ENCODE measurements at places on chromosomes 1 and 21.
A peak's percentile ranks its signal among the peaks of the same experiment; 100 is the strongest.

DNA sequence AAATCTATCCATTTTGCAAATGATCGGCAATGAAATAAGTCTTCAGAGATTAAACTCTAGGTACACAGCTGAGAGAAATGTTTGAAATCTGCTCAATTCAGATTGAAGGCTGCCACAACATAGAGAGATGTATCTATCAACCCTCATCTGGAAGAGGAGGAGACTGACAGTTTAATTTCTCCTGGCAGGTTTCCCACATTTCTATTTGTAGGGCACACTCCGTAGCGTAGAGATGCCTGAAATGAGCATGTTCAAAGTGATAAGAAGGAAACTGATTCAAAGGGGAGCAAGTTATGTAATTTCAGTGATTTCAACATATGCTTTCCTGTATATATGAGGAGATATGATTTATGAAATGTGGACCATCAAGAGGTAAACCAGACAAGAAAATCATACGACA, 44.1 kb downstream of the NIBAN1 start:
- no peak for DNase-seq

DNA sequence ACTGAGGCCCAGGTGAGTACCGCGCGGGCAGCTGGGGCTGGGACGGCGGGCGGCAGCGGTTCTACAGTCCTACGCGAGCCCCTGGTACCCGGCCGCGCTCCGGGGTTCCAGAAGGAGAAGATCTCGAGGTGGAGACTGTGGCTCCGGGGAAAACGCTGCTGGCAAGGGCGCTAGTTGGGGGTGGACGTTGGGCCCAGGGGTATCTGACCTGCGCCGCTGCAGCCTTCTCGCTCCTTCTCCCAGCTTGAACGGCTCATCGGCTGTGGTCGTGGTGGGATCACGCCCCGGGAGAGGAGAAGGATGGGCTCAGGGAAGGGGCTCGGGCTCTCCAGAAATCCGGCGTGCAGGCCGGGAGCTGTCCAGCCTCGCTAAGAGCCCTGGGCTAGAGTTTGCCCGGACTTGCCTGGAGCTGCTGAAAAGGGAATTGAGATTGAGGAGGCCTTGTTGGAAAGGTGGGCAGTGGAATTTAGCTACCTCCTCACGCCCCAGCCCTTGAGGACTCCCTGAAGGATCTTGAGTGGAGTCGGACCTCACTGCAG, 1.1 kb upstream of the POU3F1 start:
- DNase-seq, result no peak

- DNase-seq, result no peak
Measured at GRCh38 chr21:15682186-15682895, 47.4 kb upstream of the USP25 start.

GRCh38 chr1:938088-938683, 14.5 kb downstream of the SAMD11 start:
- no peak for DNase-seq

DNA sequence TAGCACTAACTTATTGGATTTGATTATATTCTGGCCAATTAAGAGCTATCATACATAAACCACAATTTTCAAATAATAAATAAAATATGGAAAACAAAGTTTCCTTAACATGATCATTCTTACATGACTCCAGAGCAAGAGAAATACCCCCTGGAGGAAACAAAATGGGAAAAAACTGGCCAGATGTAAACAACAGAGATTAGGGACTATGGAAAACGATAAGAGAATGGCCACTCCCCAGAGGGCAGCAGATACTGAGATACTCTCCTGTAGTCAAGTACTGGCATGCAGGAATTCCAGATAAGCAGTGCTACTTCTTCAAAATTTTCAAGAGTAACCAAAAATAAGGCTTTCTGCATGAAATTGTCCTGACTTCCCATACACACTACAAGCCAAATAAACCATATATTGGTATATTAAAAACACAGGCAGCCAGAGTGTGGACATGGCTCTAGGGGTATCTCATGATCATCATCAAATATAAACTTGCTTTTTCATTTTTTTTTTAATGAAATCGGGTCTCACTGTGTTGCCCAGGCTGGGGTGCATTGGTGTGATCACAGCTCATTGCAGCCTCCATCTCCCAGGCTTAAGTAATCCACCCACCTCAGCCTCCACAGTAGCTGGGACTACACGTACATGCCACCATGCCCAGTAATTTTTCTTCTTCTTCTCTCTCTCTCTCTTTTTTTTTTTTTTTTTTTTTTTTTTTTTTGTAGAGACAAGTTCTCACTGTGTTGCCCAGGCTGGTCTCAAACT, 118.5 kb downstream of the EIF4G3 start:
- no peak for DNase-seq

DNA sequence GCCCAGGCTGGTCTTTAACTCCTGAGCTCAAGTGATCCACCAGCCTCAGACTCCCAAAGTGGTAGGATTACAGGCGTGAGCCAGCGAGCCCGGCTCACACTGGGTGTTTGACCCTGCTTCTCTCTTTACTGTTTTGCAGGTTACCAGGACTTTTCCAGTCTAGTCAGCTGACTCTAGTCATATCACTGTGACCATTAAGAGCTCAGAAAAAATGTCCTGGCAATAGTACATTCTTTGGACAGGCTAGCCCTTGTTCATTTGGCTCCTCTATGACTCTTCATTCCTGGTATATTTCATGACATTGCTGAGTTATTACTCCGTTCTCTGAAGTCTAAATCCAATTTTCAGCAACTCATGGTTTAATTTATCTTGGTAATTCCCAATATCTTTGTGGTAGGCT, 8.0 kb upstream of the CA6 start:
- no peak for DNase-seq

DNA sequence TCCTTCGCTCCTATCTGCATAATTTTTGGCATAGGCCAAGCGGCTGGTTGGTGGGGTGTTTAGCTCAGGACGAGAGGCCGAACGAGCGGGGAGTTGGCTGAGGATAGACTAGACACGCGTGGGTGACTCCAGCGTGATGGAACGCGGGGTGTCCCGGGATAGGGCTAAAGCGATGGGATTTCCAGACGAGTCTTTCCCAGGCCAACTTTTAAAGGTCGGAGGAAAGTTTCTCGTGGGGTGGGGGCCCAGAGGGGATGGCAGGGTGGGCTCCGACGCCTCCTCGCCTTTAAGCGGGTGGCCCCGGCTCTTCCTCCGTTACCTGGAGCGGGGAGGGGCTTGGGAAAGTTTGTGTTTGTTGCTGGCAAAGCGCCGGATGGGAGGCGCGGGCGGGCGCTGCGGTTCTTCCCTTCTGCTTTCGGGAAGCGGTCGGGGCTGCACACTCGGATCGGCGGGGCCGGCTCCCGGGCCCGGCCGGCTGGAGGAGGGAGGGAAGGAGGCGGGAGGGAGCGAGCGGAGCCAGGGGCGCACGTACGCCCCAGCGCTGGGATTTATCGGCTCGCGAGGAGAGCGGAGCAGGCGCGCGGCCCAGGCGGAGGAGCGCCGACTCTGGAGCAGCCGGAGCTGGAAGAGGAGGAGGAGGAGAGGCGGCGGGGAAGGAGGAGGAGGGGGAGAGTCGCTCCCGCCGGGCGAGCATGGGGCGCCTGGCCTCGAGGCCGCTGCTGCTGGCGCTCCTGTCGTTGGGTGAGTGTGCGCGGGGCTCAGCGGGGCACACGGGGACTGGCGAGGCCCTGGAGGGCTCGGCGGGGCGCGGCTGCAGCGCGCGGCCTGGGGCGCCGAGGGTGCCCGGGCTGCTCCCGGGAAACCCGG, at the start of gene PTGFRN:
Gene PTGFRN, plus strand, starts transcription at position 405 of the 867 bp plus-strand sequence. Its CDS starts 288 bp downstream, at position 693.
- no peak for DNase-seq

GRCh38 chr1:58936973-58937372, 153.1 kb upstream of the JUN start:
- no peak for DNase-seq

GRCh38 chr1:2428490-2428889, 16.1 kb upstream of the PEX10 start:
- DNase-seq, result no peak

DNA sequence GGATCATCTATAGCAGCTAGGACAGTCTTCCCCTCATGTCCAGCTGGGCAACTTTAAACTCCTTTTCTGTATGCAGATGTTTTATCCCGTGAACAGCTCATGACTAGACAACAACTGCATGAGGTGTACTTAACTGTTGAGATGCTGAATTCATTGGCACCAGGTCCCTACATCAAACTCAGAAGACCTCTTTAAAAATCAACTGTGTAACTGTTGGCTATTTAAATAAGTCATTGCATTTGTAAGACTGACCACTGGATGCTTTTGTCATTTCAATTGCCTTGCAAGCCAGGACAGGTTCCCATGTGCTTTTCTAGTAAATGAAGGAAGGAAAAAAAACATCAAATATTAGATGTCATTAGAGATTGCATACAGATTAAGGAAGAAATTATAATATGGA, 28.3 kb upstream of the GORAB start:
- no peak for DNase-seq

DNA sequence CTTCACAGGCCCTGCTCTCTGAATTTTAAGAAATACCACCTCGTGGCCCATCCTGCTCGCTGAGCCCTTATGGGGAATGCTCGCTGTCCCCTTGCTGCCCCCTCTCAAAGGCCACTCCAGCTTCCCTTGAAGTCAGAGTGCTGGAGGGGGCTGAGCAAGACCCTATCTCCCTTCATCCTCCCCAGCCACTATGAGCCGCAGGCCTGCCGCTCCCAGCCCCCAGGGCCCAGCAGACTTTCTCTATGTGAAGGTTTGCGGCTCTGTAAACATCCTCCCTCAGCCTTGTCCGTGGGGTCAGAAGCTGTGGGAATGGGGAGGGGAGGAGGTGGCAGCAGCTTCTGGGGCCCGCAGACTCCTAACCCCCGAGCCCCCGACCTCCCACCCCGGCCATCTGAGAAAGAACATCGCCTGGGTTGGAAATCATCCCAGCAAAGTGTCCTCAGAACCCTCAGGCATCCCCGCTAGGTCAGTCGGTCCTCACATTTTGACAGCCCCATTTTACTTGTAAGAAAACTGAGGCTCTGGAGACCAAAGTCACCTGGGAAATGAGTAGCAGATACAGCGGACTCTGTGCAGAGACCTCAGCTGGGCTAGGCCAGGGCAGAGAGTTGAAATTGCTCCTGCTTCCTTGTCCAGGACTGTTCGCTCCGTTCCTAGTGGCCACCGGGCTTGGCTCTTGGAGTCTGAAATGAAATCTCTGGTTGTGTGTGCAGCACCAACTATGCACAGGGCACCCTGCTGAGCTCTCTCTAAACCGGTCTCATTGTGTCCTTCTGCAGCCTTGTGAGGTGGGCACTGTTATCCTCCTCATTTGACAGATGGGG, 4.4 kb downstream of the KCNQ4 start:
- no peak for DNase-seq

DNA sequence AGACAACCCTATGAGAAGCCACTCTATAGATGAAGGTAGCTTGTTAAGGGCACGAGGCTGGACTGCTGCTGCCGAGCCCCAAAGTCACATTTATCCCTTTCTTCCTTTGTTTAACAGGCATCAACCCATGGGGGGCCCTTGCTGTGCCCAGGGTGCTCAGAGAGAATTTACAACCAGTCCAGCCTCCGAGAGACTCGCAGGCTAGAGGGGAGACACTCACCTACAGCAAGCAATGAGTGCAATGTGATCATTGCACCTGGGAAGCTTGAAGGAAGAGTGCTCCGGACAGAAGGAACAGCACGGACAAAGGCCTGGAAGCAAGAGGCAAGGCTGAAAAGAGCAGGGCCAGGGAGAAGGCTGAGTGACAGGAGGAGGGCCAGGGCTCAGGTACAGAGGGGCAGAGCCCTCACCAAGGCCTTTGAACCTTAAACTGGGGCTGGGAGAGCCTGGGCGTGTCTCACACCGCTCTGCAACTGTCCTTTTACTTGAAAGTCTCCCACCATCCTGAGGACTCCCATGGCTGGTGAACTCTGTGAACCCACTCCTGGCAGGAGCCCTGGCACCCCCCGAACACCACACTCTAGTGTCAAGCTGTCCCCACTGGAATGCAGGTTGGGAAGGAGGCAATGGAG, 27.3 kb downstream of the DMRTB1 start:
- DNase-seq, result no peak

GRCh38 chr21:39094847-39095579, 88.2 kb downstream of the PSMG1 start:
- no peak for DNase-seq

DNA sequence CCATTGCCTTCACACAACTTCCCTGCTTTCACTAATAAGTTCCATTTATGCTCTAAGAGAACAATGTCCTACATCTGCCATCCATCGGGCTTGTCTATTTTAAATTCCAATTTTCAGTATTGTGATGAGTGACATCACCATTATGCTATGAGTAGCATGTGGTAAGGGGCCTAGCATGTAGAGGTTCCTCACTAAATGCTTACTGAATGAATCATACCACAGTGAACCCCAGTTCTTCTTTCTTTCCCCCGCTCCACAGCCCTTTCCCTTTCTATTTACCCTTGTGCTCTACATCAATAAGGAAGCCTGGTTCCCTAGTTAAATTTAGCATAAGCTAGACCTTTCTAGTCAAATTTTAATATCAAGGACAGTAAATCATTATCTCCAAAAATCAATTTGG, 195.0 kb upstream of the RGS18 start:
- DNase-seq, result no peak

DNA sequence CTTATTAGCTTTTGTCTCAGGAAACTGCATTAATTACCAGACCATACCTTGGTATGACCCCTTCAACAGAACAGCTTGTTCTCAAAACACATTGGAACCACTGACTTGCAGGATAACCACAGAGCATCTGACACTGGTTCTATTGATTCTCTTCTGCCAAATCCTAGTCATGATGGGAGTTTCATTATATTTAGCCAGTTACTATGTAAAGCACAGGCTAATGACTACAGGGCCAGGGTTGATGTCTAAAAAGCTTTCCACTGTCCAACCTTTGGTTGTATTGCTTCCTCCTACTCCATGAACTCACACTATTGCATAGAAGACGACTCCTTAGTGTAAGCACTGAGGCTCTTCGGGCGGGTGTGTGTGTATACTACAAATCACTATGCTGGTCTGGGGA, 3.8 kb downstream of the STMN1 start:
- DNase-seq, result no peak

- DNase-seq, result no peak
Measured at GRCh38 chr1:168972887-168973286, 133.6 kb upstream of the ATP1B1 start.

GRCh38 chr1:169474302-169474995, 11.3 kb downstream of the SLC19A2 start:
- peak; percentile 54 for DNase-seq

DNA sequence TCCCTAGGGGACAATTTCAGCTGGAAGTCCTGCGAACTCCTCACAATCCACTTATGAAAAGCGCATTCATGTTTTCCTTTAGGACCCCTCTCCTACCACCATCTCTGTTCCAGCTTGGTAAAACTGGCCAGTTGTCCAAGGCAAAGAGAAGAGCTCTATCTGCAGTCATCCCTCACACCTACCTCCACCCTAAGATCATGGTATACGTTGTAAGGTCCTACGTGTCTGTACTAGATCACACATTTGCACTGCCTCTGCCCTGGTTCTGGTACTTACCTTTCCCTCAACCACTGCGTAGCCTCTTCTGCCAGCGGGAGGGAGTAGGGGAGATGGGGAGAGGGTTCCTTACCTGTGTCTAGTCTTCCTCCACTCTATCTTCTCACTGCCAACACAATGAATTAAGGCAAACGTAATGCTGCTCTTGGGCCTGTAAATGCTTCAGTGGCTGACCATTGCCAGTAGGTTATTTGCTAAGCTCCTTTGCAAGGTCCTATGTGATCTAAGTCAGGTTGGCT, 739 bp upstream of the NUP133 start:
- DNase-seq, result no peak

GRCh38 chr21:41388259-41388658, 26.4 kb downstream of the MX2 start:
- no peak for DNase-seq

Data from NCI-H1417 treated with DMSO at 0.1 percent for 48 hours (cell line).